Left renal cortex interstitium (tissue), 4 donors: ENCODE measurements at places on chromosomes 12 and 14. TPM values are rescaled to one million over a fixed set of nuclear protein-coding genes. Genes with fewer than 3 reads are reported as not detected.

KRT6C gene
- polyA plus RNA-seq: not detected

TRPV4 gene
- 13.2 TPM for polyA plus RNA-seq

CLEC2A gene
- not detected for polyA plus RNA-seq

PLEKHD1 gene
- 6.1 TPM for polyA plus RNA-seq

AQP2 gene
- polyA plus RNA-seq: 113 TPM

TMCC3 gene
- 39.5 TPM for polyA plus RNA-seq

CLECL1 gene
- 0.38 TPM for polyA plus RNA-seq

KLRC3 gene
- not detected for polyA plus RNA-seq

MANSC4 gene
- polyA plus RNA-seq: not detected

ZDHHC22 gene
- 0.45 TPM for polyA plus RNA-seq

- no peak for DNase-seq
Observed at GRCh38 chr12:130081117-130081805, 81.0 kb upstream of the FZD10 start.

- DNase-seq: no peak
Observed at GRCh38 chr12:121770388-121770787, 23.1 kb downstream of the RHOF start.

DNA sequence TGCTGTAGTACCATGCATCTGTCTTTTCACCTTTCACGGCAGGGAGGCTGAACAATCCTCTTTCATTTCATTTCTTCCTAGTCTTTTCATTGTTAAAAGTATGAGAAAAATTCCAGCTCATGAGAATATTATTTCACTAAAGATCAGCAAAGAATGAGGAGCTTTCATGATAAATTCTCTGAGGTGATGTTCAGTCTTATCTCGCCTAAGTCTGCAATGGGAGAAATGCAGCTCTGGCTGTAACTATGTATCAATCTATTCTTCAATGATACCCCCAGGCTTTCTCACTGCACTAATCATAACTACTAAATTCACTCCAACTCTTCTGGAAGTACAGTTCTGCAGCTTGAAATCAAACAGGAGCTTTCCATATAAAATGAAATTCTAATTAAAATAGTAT lies 15.7 kb downstream of the FOXG1 start:
- DNase-seq: no peak

DNA sequence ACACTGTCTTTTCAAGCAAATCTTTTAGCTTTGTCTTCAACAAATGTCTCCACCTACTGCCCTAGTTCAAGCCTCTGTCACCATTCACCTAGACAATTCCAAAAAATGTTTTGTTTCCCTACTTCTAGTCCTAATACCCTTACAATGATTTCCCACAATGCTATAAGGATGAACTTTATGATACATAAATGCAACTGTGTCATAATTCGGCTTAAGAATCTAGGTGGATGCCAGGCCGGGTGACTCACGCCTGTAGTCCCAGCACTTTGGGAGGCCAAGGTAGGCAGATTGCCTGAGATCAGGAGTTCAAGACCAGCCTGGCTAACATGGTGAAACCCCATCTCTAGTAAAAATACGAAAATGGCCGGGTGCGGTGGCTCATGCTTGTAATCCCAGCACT lies 20.7 kb upstream of the CREBL2 start:
- no peak for DNase-seq

DNA sequence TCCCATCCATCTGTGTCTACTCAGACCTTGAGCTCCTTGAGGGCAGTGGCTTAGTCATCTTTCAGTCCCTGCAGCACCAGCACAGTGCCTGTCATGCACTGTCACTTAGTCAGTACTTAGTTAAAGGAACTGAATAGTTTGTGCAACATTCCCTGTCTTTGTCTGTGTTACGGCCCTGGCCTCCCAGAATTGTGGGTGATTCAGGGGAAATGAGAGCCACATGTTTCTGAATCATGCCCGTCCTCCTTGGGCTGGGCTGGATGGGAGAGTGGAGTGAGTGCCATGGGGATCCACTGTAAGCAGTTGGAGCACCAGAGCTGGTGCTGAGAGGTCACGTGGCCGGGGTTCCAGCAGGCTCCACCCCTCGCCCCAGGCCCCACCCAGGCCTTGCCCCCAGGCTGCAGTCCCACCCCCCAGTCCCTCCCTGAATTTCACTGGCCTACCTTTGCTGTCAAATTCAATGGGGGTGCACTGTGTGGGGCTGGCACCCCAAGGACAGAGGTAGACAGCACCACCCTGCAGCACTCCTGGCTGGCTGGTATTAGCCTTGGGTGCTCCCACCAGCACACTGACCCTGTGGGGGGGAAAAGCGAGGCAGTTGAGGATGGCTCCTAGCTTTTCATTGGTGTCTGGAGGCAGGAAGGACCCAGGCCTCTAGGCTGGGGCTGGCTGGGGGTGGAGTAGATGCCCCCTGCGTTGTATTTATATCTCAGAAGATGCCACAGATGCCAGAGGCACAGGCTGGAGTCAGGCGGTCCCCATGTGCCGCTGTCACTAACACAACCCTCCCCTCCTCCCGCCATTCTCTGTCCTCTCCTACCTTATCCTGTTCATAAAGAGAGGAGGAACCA lies 7.5 kb downstream of the ITGA5 start:
- DNase-seq: no peak

DNA sequence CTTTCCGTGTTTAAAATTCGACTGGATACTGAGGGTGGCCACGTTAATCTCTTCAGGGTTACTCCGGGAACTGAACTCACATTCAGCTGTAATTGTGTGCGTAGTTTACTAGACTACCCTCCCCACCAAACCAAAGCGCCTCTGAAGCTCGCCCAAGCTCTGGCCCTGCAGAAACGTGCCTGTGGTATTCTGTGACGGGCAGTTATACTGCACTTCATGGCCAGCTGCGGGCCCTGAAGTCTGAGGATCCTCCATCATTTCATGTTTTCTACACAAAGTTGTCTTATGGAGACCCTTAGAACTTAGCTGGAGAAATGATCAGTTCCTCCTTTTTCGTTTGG lies 688 bp downstream of the ZNF26 start:
- no peak for DNase-seq

DNA sequence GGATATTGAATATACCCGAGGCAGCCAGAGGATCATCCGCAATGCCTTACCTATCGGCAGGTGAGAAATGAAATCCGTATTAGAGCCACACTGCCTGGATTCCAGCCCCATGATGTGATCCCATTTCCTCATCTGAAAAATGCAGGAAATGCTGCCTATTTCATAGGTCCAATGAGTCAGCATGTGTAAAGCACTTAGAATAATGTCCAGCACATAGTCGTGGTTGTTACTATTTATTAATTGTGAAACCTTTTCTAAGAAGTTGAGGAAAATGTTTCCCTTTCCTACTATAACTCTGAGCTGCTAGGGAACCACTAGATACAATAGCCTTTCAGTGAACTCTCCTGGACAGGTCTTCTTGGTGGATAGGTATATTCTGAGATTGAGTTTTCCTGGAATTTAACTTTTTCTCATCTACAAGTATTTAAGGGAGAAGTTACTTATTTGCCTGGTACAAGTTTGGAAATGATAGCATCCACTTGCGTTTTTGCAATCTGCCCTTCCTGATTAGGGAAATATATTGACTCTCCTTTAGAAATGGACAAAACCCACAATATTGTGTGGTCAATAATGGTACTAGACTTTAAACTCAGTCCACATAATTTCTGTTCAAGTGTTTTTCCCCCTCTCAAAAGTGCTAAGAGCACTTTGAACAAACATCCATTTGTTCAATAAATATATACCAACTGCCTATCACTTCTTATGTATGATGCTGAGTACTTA lies 12.2 kb downstream of the POLR3B start:
- no peak for DNase-seq

DNA sequence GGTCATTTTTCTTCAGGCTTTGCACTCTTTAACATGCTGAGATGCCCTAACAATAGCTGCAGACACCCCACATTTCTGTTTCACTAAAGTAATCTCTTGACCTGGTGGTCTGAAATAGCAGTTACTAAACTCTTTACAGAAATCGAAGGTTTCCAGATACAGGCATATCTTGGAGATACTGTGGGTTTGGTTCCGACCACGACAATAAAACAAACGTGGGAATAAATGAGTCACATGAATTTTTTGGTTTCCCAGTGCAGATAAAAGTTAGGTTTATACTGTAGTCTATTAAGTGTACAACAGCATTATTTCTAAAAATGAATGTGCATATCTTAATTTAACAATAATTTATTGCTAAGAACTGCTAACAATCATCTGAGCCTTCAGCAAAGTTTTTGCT lies 208.7 kb downstream of the EGLN3 start:
- DNase-seq: no peak

DNA sequence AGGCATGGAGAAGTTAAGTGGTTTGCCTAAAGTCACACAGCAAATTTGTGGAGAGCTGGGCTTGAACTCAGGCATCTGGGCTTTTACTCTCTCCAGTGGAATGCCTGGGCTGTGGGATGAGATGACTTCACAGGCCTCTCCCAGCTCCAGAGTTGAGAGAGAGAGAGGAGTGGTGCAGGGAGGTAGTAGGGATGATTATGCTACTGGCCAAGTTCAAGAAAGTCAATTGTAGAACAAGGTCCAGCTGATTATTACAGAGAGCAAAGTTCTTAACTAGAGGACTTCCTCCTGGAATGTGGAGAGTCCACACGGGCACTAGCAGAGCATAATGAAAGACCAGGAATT lies 769 bp upstream of the EMP1 start:
- no peak for DNase-seq

DNA sequence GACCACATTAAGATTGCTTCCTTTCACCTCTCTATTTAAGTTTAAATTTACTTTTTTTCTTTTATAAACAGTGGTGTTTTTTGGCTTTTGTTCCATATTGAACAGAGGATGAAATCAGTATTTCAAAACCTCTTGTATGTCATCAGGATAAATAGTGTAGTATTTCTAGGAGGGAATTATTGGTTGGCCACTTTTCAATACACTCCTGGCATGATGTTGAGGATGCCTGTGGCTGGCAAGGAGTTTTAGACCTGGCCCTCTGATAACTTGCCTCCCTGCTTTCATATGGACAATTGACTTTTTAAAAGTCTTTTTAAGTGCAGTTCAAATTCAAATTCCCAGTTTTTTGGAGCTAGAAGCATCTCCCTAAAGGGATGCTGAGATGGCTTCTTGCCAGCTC lies 9.8 kb downstream of the TMTC2 start:
- no peak for DNase-seq

GRCh38 chr14:54676812-54677708 lies 110.1 kb downstream of the SAMD4A start:
- no peak for DNase-seq

DNA sequence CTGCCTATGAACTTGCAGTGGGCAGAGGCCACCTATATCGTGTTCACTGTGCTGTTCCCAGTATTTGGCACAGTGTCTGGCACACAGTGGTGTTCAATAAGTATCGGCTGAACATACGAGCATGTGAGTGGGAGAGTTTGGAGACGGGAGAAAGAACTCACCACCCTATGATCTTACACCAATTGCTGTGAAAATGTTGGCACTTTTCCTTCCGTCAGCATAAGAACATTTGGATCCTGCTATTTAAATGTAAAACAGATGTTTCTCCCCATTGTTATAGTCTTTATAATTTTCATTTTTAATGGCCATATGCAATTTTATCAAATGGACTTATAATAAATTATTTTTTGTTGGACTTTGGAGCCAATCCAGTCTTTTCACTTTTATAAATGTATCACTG lies 144.4 kb downstream of the EFCAB11 start:
- DNase-seq: no peak

DNA sequence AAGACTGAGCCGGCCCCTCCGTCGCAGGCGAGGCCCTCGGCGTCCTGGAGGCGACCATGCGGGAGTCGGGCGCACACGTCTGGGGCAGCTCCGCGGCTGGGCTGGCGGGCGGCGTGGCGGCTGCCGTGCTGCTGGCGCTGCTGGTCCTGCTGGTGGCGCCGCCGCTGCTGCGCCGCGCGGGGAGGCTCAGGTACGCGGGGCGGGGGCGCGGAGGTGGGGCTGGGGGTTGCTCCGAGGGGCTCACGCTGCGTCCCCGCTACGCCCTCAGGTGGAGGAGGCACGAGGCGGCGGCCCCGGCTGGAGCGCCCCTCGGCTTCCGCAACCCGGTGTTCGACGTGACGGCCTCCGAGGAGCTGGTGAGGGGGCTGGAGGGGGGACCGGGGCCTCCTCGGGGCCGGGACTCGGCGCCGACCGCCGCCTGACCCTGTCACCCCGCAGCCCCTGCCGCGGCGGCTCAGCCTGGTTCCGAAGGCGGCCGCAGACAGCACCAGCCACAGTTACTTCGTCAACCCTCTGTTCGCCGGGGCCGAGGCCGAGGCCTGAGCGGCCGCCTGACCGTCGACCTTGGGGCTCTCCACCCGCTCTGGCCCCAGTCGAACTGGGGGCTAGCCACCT lies 7.8 kb downstream of the AMN start:
- DNase-seq: no peak

GRCh38 chr12:23618718-23619117 lies 330.8 kb downstream of the SOX5 start:
- DNase-seq: no peak

- DNase-seq: no peak
Observed at GRCh38 chr12:126936181-126936851, 1330.7 kb upstream of the TMEM132C start.

DNA sequence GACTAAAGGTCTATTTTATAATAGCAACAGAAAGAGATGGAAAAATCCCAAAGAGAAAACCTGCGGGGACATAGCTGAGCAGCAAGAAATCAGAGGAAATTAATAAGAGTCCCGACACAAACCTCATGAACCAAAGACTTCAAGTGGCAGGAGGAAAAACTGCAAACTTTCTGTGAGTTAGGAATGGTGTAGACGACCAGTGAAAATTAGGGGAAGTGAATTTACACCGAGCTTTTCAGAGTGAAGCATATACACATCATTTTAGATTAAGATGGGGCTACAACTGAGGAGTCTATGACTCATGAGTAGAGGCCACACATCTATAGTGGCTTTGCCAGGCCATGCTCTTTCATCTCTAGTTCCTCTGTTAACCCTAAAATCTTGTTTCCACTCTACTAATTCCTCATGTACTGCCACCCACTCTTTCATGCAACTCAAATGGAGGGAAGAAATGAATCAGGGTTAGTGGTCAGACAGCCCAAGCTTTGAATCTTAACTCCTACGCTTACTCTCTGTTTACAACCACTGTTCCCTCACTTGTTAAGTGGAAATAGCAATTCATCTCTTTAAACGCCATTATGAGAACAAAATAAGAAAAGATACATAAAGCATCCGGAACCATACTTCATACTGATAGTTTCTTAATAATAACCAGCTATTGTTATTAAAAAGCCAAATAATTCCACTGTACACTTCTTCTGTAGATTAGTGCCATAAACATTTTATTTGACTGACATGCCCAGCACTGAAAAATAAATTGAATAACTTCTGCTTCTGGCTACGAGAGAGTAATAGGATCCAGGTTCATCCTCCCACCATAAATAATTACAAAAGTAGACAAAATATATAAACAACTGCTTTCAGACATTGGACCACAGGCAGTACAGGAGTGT lies 219.3 kb downstream of the RMST start:
- no peak for DNase-seq

- no peak for DNase-seq
Observed at GRCh38 chr12:18850752-18851151, 112.8 kb downstream of the CAPZA3 start.

DNA sequence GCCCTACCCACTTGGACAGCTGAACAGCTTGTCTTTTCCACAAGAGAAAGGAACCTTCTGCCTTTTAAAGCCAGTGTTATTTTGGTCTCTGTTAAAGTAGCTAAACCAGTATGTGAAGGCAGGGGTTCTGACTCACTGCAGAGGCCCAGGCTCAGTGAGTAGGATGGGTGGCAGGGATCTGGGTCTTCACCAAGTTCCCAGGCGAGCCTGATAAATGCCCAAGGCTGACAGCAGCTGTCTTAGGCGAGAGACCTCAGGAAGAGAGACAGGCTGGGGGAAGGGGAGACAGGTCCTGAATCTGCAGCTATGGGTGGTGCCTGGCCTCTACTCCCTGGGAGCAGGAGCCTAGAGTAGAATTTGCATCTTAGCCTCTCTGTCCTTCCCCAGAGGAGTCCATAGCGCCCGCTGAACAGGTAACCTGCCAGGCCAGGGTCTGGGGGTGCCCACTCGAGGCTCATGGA lies 18.1 kb upstream of the KIF26A start:
- no peak for DNase-seq
